ENCODE measurements at places on chromosomes 12 and 14. TPM values are rescaled to one million over a fixed set of nuclear protein-coding genes. Genes with fewer than 3 reads are reported as not detected.

FBLN5 gene
- total RNA-seq: 7.2 TPM

PKP2 gene
- not detected for total RNA-seq

GXYLT1 gene
- total RNA-seq: 10.8 TPM

EML5 gene
- 7.3 TPM for total RNA-seq

COQ6 gene
- total RNA-seq: 48.8 TPM

Data from naive thymus-derived CD8-positive, alpha-beta T cell (primary cell).